ENCODE measurements at places on chromosomes 7 and 10.

GRCh38 chr10:389836-390448, 254.7 kb downstream of the ZMYND11 start:
- DNase-seq, result no peak

GRCh38 chr7:112512451-112513210, 31.8 kb downstream of the LSMEM1 start:
- DNase-seq, result no peak

- no peak for DNase-seq
Measured at GRCh38 chr10:73296946-73297345, 44.5 kb upstream of the MRPS16 start.

DNA sequence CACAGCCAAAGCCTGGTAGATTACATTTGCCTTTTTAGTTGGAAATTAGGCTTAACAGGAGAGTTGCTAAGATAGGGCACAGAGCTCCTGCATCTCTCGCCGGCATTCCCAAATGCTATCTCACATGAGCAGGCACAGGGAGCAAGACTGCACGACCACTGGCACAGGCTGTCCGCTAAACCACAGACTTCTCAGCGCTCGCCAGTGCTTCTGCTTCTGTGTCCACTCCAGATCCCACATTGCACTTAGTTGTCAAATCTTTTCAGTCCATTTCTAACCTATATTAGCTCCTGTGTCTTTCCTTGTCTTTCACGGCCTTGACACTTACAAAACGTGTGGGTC, 138.9 kb downstream of the EGFR start:
- no peak for DNase-seq

GRCh38 chr7:106110238-106110560, 1.9 kb downstream of the SYPL1 start:
- no peak for DNase-seq

- DNase-seq, result no peak
Measured at GRCh38 chr7:157432541-157432956, 95.7 kb downstream of the DNAJB6 start.

GRCh38 chr10:80517416-80518142, 20.1 kb upstream of the SH2D4B start:
- no peak for DNase-seq

- DNase-seq, result no peak
Measured at GRCh38 chr7:69620063-69620462, 21.8 kb downstream of the AUTS2 start.

DNA sequence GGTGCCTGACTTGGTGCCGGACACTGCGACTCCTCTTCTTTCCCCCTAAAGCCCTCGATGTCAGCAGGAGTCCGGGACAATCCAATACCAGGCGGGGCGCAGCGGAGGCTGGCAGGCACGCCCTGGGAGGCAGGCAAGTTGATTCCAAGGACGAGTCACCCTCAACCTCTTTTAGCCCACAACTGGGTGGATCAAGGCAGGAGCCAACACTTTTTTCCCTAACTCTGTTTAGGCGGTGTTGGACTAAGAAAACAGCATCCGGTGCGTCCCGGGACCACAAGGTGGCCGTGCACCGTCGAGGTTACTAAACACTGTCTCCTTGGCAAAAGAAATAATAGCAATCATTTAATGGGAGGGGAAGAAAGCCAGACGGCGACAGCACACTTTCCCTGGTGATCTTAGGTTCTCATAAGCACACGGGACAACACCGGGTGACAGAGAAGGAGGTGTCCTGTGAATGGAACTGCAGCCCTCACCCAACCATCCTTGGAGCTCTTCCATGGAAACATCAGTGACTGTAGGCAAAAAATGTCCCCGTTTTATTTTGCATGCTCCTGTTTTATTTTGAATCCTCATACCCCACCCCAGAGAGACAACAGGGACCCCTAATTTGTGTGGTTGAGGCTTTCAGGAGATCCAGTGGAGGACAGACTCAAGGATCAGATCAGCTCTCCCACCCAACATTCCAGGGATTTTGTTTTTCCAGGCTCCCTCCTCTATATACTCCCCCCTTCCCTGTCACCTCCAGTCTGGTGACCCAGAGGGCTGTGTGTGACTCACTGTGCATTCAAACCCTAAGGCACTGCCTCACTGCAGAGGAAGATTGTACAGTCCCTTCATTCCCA, 1.3 kb upstream of the CALCR start:
- DNase-seq, result no peak

- no peak for DNase-seq
Measured at GRCh38 chr10:78875331-78875877, 193.4 kb upstream of the ZMIZ1 start.

- no peak for DNase-seq
Measured at GRCh38 chr7:96973986-96974385, 31.4 kb upstream of the DLX6 start.

DNA sequence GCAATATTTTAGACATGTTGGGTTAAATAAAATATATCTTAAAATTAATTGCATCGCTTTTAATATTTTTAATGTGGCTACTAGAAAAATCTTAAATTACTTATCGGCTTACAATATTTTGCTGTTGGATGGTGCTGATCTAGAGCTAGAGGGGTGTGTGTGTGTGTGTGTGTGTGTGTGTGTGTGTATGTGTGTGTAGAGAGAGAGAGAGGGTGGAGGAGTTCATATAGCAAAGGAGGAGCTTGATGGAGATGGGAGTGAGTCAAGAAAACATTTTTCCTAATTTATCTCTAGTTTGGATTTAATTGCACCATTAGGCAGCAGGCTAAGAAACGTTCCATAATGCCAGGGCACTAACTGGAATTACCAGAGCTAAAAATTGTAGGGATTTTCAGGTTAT, 10.4 kb upstream of the SLC25A13 start:
- no peak for DNase-seq

GRCh38 chr10:25815999-25816768, 117.8 kb upstream of the MYO3A start:
- DNase-seq, result no peak

DNA sequence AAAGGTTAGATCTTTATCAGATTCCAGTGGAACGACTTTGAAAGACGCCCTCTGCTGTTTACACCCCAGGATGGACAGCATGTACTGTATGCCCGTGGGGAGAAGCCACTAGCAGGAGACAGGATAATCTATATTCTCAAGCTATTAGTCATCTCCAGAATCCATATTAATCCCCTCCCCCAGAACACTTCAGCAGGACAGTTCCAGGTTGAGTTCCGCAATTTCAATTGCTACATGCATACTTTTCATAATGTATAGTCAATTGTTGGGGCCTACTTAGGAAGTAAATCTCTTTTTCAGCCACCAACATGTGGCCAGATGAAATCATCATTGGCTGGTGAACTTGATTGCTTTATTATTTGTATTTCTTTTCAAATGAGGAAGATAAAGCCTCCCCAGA, 313.1 kb upstream of the SMIM30 start:
- DNase-seq, result no peak

DNA sequence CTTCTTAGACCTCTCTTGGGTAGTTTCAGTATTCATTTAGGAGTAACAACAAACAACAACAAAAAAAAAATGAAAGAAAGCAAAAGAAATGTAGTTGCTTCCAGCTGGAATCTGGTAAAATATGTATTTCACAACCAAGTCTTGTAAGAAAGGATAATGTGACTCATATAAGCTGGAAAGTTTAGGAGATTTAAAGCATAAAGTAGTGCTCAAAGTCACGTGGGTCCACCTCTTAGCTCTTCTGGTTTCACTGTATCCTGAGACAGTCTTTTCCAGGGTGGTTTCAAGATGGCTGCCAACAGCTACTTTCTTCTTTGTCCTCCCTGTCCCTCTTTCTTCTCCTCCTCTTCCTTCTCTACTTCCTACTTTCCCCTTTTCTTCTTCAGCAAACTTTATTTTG, 69.5 kb upstream of the CDK13 start:
- no peak for DNase-seq

DNA sequence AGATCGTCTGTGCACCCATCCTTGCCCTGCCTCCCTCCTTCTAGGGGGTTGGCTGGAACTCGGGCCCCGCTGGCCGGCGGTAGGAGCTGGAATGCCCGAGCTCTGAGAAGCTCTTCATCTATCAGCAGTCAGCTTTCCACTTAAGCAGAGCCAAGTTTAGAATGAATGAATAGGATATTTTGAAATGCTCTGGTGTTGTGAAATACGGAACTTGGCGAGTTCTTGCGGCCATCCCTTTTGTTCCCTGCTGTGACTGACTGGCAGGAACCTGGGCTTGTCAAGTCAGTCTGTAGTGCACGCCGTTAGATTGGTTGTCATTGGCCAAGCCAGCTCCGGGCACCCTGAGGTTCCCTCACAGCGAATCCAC, 33.3 kb downstream of the FOXK1 start:
- peak; percentile 82 for DNase-seq

GRCh38 chr10:14949291-14949690, 4.6 kb downstream of the DCLRE1C start:
- no peak for DNase-seq

- no peak for DNase-seq
Measured at GRCh38 chr7:127221731-127222130, 31.0 kb downstream of the GRM8 start.

DNA sequence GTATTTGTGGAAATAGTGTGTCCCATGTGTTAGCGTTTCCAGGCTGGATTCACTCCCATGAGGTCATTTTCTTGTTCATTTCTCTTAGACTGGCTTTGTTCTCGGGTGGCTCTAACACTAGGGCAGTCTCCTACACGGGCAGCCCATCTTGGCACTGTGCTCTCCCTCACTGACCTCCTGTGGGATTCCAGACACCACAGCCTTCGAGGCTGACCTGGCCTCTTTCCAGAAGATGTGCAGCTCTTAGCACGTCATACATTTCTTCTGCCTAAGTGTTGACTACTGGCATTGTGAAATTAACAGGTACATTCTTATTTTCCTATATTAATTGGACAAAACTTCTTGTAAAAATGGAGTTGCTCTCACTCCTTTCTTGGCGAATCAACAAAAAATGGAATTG, 72.8 kb downstream of the INSYN2A start:
- no peak for DNase-seq

DNA sequence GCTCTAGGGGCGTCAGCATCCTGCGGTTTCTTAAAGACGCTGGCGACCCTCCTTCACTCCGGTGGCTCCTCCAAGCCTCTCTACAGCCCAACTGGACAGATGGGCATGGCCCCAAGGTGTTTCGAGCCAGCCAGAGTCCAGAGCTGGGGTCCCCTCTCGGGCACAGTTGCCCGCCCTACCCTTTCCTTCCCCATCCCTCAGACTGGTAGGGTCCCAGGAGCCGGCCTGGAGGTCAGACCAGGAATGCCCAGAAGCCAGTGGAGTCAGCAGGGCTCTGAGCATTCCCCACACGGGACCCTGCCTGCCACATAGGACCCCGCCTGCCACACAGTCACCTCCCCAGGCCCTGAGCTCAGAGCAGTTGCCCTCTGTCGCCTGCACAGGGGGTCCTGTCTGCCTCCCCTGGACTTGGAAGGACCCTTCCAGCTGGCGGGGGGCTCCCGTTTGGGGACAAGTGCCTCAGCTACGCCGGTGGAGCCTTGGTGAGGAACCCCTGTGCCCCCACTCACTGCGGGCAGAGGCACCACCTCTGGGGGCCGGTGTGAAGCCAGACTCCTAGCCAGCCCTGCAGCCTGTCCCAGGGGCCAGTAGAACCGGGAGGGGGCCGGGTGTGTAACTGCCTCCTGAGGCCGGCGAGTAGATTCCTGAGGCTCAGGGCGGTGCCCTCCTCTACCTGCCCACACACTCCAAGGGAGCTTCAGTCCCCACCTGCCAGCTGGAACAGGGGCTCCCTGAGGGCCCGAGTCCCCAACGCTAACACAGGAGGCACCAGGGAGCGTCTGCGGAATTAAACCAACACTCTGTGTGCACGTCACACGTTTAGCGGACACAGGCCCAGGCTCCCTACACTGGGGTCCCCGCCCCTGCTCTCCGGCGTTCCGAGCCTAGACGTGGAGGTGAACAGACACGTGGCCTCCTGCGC, 19.4 kb upstream of the PDGFA start:
- no peak for DNase-seq

DNA sequence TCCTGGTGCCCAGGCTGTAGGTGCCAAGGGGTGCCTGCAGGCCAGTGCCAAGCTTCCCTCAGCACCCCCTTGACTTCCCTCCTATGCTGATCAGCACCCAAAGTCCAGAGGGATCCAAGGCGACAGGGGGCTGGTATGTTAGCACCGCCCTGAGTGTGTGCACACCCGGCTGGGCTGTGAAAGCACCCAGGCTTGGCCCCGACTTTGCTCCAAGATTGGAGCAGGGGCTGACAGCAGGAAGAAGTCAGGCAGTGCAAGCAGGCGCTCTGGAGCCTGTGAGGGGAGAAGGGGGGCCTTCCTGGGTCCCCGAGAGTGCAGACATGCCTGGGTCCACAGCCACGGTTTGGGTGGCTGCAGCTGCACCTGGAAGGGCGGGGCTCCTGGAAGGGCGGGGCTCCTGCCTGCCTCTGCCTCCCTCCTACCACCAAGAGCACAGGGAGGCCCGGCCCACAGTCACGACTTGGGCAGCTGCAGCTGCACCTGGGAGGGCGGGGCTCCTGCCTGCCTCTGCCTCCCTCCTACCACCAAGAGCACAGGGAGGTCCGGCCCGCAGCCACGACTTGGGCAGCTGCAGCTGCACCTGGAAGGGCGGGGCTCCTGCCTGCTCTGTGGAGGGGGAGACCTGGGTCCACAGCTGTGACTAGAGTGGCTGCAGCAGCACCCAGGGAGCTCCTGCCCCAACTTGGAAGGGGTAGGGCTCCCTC, 30.2 kb upstream of the ZMYND11 start:
- DNase-seq, result no peak

GRCh38 chr7:53094827-53095226, 59.4 kb downstream of the POM121L12 start:
- no peak for DNase-seq

- DNase-seq, result no peak
Measured at GRCh38 chr7:80481196-80481884, 30.5 kb downstream of the GNAT3 start.

DNA sequence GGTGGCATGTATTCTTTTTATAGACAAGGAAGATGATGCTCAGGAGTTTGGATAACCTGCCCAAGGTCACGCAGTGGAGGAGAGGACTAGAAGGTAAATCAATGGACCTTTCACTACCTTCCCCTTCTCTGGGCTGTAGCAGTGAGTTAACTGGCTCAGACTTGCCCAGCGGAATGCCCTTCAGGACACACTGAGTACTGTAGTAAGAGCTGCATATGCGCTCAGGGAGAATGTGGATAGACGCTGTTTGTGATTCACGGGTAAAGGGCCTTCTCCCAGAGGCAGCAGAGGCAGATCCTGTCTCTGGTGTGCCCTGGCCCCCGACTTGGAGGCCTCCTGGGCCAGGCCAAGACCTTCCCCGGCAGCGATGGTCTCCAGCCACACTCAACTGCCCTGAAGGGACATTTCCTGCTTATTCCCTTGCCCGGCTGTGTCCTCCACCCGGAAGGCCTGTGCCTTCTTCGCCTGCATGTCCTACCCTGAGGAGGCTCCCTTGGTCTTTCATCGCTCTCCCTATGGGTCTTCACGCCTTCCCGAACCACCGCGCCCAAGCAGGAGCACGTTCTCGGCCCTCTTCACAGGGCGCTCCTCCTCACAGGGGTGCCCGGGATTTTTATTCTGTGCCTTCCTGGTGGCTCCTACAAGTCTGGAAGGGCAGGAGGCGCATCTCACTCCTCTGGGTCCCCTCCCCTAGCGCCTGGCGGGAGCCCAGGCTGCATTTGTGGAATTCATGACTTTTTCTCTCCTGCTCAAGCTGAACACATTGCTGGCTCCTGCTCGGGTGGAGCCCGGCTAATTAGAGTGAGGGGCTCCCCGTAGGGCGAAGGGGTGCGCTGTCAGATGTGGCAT, 1.8 kb upstream of the IKZF1 start:
- DNase-seq, result no peak
